ENCODE measurements at places on chromosomes 2 and 18.
A peak's percentile ranks its signal among the peaks of the same experiment; 100 is the strongest.

GRCh38 chr2:109498906-109499305 is 114.9 kb downstream of the SEPTIN10 start:
- DNase-seq: no peak

GRCh38 chr2:18610090-18610489 is 20.7 kb upstream of the NT5C1B start:
- DNase-seq: no peak

DNA sequence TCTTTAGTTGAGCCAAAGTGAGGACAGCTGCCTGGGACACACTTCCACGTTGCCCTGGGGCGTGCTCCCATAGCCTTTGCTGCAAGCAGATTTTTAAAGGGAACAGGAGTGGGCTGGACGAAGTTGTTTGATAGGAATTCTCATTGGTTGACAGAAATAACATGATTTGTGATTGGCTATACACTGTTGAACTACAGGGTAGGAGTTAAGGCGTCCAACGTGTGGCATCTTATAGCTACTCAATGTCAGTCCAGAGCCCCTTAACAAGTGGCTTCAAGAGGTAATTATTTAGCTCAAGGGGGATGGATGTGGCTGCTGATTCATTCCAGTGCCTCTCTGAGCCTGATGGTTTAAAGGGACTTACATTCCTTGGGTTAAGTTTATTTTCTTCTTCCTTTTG is 65.5 kb downstream of the ACAA2 start:
- DNase-seq: no peak

- DNase-seq: no peak
Measured at GRCh38 chr2:18066066-18066465, 187.6 kb downstream of the KCNS3 start.

DNA sequence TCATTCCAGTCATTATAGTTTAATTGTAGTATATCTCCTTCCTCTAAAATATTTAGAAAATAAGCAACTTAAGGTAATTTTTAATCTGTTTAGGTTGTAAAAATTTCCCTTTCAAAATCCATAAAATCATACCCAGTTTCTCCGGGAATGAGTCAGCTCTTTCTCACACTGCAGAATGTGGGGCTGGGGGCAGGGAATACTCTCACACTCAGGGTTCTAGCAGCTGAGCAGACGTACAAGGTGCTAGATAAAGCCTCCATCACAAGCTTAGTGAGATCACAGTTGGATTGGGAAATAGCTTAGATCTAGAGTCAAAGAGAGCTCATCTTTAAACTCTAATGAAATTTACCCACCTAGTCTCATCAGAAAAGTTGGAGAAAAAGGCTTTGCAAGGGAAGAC is 79.9 kb upstream of the FAM237A start:
- DNase-seq: no peak

- no peak for DNase-seq
Measured at GRCh38 chr2:216260629-216261028, 111.7 kb downstream of the MARCHF4 start.

GRCh38 chr18:58727776-58728500 is 56.7 kb downstream of the MALT1 start:
- no peak for DNase-seq

- DNase-seq: no peak
Measured at GRCh38 chr2:201126308-201127151, 10.6 kb downstream of the CFLAR start.

DNA sequence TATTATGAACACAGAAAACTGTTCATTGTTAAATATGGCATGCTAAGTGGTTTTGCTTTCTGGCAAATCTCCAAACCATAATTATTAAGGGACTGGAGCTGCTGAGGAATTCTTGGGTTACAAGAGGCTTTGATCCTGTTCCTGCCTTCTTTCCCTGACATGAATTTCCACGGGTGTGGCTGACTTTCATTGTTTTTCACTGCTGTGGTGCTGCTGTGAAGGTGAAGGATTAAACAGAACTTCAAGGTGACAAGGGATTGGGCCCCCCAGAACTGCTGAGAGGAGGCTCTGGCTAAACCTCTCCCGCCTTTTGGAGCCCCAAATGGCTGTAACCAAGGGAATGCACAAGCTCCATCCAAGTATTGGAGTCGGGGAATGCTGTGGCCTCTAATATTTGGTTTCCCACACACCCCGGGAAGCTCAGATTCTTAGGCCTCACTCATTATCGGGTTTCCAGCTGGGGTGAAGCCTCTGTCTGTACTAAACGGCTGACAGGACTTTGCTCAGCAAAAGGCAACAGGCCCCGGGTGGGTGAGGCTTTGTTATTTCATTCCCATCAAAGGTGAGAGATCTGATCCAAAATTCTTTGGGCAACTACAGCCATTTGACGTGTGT is 29.0 kb upstream of the ZFP36L2 start:
- DNase-seq: no peak

DNA sequence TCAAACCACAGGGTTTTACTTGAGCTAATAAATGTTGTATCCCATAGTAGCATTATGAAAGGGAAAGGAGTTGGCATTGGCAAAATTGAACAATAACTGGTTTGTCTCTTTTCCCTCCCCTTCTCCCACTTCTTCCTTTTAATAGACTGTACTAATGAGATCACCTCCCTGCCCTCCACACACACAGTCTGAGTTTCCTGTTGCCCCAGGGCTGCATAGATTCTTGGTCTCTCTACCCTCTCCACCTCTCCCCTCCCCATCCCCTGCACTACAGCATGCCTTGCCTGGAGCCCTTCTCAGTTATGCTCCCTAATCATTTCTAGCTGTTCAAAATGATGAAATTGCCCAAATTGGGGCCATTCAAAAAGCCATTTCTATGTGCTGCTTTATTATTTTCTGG is 37.2 kb upstream of the NEMP2 start:
- DNase-seq: no peak

GRCh38 chr2:207362716-207363115 is 167.0 kb upstream of the CREB1 start:
- no peak for DNase-seq

GRCh38 chr2:17979707-17980106 is 101.2 kb downstream of the KCNS3 start:
- no peak for DNase-seq

DNA sequence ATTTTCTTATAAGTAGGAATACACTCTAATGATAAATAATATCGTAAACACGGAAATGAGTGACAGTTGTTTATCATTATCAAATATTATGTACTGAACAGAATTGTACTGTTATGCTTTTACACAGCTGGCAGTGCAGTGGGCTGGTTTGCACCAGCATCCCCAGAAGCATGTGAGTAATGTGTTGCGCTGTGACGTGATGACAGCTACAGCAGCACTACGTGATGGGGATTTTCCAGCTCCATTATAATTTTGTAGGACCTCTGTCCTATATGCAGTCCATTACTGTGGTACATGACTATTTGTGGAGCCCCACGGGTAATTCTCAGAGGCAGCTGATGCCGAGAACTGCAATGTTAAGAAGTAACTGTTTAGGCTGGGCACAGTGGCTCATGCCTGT is 77.3 kb upstream of the ATG16L1 start:
- DNase-seq: no peak

GRCh38 chr2:76450024-76450475 is 739.3 kb upstream of the GCFC2 start:
- DNase-seq: no peak

- DNase-seq: no peak
Measured at GRCh38 chr2:5562426-5562825, 129.8 kb upstream of the SOX11 start.

DNA sequence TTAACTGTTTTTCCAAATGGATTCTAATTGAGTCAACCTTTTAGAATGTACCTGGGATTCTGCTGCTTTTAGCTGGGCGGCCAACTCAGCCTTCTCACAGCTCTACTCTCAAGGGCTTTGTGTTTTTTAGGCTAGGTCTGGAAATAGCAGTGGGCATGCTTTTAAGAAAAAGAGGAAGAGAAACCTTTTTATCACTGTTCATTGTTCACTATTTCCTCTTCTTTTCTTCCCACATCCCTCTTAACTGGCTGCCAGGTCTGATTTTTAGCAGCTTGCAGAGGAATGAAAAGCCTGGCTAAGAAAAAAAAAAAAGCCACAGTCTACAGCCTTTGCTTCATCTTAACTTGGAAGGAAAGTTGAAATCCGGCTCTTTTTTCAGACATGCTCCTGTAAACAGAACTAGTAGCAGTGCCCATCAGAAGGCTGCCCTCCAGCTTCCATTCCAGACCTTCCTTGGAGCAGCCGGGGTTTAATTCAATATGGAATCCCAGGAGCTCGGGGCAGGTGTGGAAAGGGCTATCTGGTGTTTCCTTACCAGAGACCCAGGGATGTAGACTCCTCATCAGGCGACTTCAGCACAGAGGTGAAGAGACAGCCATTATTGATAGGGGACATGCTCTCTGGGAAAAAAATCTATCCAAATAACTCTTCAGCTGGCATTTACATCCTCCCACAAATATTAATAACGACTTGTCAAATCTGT is 230.7 kb downstream of the MYO3B start:
- no peak for DNase-seq

- no peak for DNase-seq
Measured at GRCh38 chr2:69224512-69224837, 162.6 kb downstream of the GFPT1 start.

GRCh38 chr18:75157381-75157780 is 51.6 kb downstream of the PTGR3 start:
- no peak for DNase-seq

- peak; percentile 58 for DNase-seq
Measured at GRCh38 chr2:63408530-63408929, 179.7 kb downstream of the WDPCP start.

DNA sequence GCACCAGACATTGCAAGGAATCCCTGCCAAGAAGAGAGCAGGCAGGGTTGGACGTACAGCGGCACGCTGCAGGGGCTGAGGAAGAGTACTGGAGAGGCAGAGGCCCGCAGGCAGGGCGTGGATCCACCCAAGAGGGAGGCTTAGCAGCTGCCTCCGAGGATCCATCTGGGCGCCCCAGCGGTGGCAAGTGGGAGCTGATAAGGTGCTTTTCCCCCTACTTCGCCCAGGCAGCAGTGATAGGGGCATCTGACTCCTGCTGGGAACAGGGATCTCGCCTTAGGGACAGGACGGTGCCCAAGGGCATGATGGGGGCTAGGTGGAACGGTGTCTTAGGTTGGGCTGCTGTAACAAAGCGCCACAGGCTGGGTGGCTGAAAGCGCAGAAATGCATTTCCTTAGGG is 67.4 kb upstream of the HS6ST1 start:
- no peak for DNase-seq

DNA sequence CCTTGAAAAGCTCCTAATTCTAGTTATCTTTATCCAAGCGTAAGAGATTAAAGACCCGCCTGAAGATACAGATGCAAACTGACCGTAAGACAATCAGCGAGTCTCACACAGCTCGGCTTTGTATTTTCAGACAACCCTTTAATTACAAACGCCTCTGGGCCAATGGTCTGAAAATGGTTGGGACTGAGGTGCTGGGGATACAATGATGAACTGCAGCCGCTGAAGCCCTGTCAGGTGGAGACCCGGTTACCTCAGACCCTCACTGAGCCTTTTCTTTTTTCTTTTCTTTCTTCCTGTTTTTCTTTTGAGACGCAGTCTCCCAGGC is 715 bp upstream of the CFAP36 start:
- no peak for DNase-seq

- no peak for DNase-seq
Measured at GRCh38 chr2:16650287-16651249, 15.1 kb downstream of the CYRIA start.

GRCh38 chr2:145543155-145543554 is 1023.2 kb upstream of the ZEB2 start:
- DNase-seq: no peak

- DNase-seq: no peak
Measured at GRCh38 chr2:54161660-54162424, 46.4 kb downstream of the ACYP2 start.

GRCh38 chr2:65754219-65754618 is 321.8 kb upstream of the SPRED2 start:
- no peak for DNase-seq

- no peak for DNase-seq
Measured at GRCh38 chr2:98532756-98533155, 75.6 kb downstream of the COA5 start.

DNA sequence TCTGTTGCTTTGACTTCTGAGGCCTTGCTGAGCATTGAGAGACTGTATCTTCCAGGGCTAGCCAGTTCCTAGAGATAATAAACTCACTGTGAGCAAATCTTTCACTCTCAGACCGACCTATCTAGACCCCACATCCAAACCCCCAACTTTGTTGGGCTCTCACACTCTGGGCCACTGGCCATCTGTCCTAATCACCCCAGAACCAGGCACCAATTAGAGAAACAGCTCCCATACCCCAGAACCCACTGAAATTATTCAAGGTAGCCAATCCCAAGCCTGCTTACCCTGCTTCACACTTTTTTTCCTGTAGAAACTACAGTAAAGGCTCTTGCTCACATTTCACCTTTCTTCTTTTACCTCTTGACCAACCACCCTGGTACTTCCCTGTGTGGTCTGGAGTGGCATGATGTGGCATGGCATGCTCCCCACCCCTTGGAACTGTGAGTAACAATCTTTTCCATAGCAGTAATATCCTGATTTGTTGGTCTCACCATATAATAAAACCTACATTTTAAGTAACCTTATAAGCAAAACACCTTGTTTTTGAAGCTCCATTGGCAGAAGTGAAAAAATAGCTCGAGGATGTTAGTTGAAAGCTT is 55.2 kb downstream of the ANKRD12 start:
- no peak for DNase-seq

DNA sequence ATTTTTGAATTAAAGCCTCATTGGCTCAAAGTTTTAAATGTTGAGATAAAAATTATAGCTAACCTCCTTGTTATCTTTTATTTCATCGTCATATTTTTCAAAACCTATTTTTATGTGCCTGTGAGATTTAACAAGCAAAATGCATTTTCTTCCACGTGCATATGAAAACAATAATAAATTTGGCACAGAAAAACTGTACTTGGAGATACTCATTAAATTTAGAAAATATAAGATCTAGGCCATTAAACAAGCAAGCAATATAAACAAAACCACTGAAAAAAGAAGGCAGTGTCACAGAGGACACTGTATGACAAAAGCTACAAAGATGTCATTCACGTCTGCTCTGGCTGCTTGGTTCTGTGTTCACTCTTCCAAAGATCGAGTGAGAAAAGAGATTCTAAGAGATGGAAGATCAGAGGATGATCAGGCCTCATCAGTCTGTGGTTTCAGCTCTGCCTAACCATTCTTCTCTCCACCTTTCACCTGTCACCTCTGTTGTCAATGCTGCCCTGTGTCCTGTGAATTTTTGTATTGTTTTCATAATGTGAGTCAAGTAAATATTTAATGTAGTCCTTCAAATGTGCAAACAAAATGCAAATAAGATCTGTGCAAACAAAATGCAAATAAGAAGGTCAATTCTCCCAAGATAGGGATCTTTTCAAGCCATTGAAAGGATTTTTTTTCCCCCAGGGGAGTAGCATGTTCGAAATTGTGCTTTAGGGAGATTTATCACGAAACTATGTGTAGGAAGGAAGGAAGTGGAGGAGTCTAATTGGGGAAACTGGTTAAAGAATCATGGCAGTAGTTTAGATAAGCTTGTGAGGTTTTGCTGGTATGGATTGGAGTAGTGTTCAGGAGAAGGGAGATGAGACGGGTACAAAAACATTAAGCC is 138.7 kb upstream of the RBMS1 start:
- DNase-seq: no peak

DNA sequence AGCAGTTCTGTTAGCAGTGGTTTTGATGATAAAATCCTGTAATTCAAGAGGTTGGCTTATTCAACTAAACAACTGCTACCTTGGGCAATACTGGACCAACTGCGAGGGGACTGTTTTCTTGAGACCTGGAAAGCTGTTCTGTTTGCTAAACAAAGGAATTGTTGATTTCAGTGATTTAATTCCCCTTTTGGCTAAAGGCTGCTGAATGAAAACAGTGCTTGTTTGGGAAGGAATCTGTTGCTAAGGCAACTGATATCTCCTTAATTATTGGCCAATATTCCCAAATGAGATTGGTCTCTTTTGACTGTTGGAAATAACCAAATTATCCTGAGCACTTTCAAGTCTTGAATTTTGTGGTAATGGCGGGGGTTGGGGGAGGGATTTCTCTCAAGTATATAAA is 136.8 kb downstream of the CAMKMT start:
- DNase-seq: no peak

Measured in WERI-Rb-1 (cell line).